ENCODE measurements at places on chromosomes 5 and 9.
A peak's percentile ranks its signal among the peaks of the same experiment; 100 is the strongest.

GRCh38 chr9:128164307-128164885, 4.3 kb downstream of the BBLN start:
- no peak for DNase-seq

GRCh38 chr9:108244686-108245085, 611.1 kb downstream of the ACTL7B start:
- DNase-seq, result no peak

- DNase-seq, result peak; percentile 72
Observed at GRCh38 chr9:33446946-33447798, at the start of gene AQP3. Gene AQP3, minus strand, starts transcription at chr9:33447593. Its CDS starts 63 bp downstream, at chr9:33447530.

- peak; percentile 66 for DNase-seq
Observed at GRCh38 chr5:15499528-15500324, at the start of gene FBXL7. Gene FBXL7, plus strand, starts transcription at chr5:15500180.

DNA sequence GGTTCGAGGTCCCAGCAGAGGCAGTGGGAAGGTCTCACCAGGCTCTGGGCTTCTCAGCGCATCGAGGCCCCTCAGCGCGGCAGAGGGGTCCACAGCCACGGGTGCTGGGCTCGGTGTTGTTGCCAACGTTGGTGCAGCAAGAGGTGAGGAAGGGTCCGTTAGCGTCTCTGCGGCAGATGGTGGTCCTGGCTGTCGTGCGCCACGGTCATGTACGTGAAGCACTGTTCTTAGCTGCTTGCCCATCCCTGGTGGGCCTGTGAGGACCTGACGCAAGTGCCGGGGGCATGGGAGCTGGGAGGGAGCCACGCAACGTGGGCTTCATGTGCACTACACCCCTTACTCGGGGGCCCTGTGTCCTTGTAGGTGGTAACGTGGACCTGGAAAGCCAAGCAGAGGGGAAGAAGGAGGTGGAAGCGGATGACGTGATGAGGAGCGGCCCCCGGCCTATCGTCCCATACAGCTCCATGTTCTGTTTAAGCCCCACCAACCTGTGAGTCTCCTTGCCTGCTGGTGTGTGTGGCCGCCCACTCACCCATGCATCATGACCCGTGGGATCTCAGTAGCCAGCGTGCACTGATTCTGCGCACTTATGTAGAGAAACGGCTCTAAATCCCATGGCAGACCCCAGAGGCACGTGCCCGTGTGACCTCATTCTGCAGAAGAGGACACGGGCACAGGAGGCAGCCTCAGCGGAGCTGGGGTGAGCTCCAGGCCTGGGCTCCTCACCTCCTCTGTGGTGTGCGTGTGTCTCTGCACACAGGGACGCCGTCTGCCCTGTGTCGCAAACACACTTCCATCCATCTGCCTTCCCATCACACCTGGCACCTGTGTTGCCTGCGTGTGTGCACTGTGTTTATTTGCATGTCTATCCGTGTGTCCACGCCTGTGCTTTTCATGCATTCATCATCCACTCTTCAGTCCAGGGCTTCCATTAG, 166.1 kb downstream of the CACNA1B start:
- peak; percentile 43 for DNase-seq

GRCh38 chr5:112551419-112552032, 132.4 kb upstream of the EPB41L4A start:
- DNase-seq, result no peak

GRCh38 chr5:67165526-67166459, 30.8 kb downstream of the CD180 start:
- DNase-seq, result peak; percentile 78

GRCh38 chr9:127263237-127263636, 1.3 kb upstream of the GARNL3 start:
- no peak for DNase-seq

GRCh38 chr9:70291446-70291845, 32.7 kb downstream of the SMC5 start:
- DNase-seq, result no peak

DNA sequence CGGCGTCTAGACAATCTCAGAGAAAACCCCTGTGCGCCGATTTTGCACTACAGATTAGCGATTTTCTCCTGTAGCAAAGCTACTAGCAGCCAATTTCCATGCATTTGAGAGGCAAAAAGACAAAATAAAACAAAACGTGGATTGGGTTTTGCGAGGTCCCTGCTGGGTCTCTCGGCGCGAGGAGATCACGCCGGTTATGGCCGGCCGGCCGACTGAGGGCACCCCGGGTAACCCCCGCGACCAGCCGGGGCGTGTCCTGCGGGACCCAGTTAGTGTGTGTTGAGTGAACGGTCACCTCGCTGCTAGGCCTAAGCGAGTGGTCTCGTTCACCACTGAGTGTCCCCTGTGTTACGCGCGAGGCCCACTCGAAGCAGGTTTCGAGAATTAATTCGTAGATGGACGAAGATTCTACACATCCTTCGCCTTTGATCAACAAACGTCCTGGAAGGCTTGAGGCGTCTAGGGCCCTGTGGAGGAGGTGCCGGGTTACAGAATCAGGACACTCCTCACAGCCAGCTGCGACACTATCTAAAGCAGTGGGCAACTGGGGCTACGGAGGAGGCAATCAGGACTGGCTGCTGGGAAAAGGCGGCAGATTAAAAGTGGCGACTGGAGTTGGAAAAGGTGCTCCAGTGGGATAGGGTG, 764 bp upstream of the VDAC1 start:
- DNase-seq, result peak; percentile 32

- no peak for DNase-seq
Observed at GRCh38 chr5:147044572-147045273, 166.2 kb upstream of the PPP2R2B start.

DNA sequence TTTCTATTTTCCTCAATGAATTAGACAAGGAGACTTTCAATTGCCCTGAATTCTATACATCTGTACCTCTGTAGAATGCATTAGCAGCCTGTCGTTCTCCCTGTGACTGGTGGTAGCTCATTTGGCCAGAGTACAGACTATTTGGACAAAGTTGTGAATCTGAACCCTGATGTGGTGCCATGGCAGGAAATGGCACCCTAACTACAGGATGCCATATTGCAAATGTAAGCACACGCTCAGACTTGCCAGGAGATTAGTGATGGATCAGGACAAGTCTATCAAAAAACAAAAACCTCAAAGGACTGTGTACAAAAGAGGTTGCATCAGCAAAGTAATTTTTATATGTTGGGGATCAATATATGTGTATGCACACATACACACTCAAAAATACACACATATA, 58.3 kb downstream of the SVEP1 start:
- DNase-seq, result no peak

- DNase-seq, result no peak
Observed at GRCh38 chr5:2286250-2286649, 403.5 kb upstream of the IRX4 start.

DNA sequence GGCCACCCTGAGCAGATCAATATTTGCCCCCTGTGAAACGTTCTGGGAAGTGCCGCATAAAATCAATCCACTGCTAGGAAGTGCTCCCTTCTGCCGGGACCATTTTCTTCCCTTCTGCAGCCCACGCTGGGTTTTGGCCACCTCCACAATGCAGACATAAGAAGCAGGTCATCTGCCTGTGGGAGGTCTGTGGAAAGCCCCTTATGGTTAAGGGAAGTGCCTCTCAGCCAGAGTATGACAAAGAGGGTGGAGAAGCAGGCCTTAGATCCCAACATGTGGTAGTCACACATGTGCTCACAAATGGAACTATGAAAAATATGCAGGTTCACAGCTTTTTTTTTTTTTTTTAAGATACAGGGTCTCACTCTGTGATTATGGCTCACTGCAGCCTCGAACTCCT, 82.8 kb downstream of the SLC1A3 start:
- DNase-seq, result no peak

DNA sequence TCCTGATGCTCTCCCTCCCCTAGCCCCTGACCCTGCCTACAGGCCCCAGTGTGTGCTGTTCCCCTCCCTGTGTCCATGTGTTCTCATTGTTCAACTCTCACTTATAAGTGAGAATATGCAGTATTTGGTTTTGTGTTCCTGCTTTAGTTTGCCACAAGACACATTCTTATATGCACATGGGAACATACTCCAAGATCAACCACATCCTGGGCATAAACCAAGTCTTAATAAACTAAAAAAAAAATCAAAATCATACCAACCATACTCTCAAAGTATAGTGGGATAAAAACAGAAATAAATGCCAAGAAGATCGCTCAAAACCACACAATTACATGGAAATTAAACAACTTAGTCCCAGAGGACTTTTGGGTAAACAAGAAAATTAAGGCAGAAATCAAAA, 11.2 kb upstream of the ZCCHC9 start:
- no peak for DNase-seq

GRCh38 chr5:173324115-173325001, 3.9 kb downstream of the STC2 start:
- peak; percentile 80 for DNase-seq

GRCh38 chr9:18208166-18209059, 265.5 kb upstream of the ADAMTSL1 start:
- no peak for DNase-seq

DNA sequence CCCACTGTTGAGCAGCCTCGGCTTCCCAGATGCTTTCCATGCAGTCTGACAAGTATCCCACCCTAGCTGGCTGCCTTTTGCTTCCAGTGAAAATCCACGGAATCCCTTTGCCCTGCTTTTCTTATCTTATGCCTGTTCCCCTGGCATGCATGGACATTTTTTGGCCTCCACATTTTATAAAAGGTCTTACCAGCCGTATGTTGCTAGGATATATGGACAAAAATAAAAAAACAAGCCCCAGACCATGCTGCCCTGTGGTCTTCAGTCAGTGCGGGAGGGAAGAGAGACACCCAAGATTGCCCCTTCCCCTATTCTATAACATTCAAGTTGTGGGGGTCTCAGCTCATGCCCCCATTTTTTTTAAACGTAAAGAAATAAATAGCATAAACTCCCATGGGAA, 129.6 kb downstream of the COL23A1 start:
- no peak for DNase-seq

DNA sequence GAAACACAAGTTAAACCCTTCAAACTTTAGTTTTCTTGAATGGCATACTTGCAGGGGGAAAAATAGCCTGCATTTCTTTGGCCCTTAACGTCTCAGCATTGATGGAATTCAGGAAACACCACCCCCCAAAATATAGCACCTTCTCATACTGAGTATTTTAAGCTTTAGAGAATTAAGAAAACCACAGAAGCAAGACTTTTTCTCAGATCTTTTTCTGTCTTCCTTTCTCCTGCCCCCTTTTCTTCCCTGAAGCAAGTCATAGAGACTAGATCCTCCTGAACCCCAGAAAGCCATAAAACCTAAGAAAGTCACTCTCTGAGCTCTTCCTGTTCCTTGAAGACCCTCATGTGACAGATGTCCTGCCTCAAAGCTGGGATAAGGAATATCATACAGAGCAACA, 1069.9 kb downstream of the EFNA5 start:
- no peak for DNase-seq
